ENCODE measurements at places on chromosomes 5 and 9.
A peak's percentile ranks its signal among the peaks of the same experiment; 100 is the strongest.

DNA sequence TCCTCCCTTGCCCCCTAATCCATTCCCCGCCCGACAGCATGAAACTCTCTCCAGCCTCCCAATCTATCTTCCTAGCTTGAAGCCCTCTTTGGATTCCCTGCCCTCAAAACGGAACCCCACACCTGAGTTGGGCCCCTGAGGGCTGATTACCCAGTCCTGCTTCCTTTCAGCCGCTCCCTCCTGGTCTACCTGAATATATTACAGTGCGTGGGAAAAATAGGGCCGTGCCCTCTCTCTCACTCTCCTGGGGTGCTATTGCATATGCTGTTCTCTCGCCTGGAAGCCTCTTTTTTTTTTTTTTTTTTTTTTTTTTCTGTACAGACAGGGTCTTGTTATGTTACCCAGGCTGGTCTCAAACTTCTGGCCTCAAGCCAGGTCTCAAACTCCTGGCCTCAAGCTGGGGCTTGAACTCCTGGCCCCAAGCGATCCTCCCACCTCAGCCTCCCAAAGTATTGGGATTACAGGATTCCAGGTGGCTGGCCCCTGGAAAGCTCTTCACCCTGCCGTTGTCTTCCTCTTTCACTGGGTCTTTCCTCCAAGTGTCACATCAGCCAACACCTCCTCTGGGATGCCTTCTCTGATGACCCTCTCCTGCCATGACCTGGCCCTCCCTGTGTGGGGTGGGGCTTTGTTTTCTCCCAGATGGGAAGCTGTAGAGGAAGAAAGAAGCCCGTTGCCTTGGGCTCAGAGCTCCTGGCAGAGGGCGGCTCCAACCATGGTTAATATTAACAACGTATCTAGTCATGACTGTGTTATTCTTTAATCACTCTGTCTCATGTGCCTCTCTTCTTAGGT, 8.2 kb downstream of the DNM1 start:
- no peak for DNase-seq

DNA sequence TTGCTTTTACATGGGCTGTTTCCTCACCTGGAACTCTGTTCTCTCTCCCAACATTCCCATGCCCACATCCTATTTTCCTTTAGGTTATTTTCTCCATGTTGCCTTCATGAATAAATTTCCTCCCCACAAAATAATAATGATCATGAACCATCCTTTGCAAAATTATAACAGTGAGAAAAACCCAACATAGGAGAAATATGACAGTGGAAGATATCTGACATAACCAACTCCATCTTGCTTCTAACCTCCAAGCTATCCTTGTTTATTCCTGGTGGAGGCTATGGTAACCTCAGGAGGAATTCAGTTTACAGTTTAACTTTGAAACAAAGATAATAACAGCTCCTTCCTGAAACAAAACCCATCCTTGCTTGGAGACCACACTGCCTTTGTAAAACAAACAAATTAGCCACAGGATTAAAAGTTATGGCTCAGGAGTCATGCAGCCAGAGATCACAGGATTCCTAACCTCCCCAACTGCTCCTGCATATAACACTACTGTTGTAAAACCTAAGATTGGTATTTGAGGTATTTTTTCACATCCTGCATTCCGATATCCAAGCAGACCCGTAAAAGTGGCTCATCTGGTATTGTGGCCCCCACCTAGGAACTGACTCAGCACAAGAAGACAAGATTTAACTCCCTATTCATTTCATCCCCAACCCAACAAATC, 212.4 kb downstream of the TRIM32 start:
- no peak for DNase-seq

DNA sequence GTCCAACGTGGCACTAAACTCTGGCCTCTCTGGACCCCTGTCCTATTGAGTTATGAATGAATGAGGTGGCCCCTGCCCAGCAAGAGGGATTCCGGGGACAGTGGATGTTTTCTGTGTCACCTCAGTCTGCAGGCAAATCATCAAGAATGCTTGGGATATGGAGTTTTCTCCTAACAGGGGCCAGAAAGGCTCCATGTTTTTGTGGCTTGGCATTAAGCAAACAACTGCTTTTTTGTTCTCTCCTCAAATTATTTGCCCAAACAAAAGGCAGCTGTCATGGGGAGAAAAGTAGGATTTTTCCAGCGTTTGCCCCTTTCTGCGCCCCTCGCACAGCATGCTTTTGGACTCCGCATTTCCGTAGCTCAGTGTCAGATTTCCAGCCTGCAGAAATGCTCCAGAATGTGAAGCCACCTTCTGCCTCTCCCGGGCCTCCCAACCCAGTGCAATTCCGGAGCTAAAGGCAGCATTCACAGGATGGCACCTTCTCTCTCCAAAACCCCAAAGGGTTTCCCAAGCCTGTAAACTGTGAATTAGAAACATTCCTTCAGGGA, 553.3 kb downstream of the CCDC171 start:
- no peak for DNase-seq

GRCh38 chr9:9924376-9924775, 688.4 kb downstream of the PTPRD start:
- DNase-seq = no peak

DNA sequence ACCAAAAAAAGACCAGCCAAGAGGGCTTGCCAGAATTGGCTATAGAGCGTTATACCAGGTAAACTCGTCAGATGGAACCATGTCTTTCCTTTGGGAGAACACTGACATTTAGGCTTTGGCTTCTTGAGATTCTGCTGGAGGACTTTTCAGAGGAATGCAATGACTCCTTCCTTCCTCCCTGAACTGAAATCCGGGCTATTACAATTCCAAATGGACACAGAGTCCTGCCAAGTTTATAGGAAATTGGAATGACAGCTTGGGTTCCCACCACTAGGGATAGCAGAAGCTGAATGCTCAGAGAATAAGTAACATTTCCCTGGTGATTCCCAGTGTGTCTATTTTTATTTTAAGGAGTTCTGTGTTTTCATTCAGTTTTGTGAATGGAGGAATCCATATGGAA, 143.0 kb downstream of the FGF1 start:
- DNase-seq = peak; percentile 55
